ENCODE measurements at places on chromosomes 3 and 15. TPM values are rescaled to one million over a fixed set of nuclear protein-coding genes. Genes with fewer than 3 reads are reported as not detected.
A peak's percentile ranks its signal among the peaks of the same experiment; 100 is the strongest.

GRCh38 chr15:69035205-69035917 is 20.9 kb downstream of the NOX5 start:
- H3K36me3 ChIP-seq = no peaks in the 10 kb centered on the region
- peak; percentile 26 for DNase-seq
- H3K4me1 ChIP-seq = peaks cover 6% of the 10 kb centered on the region
- no peak overlapping the region for H3K4me3 ChIP-seq
- H3K27me3 ChIP-seq = peaks cover 22% of the 10 kb centered on the region

- H3K27me3 ChIP-seq = no peaks in the 10 kb centered on the region
- peaks cover 33% of the 10 kb centered on the region for H3K4me1 ChIP-seq
- H3K27ac ChIP-seq = peak within 1 kb of the TSS; percentile 98
Measured at GRCh38 chr15:78872155-78872971, at the start of gene MORF4L1. Gene MORF4L1 (plus strand): TSS chr15:78872890. CDS start chr15:78873018, 128 bp downstream.

- DNase-seq = no peak
- no peaks in the 10 kb centered on the region for H3K4me1 ChIP-seq
- H3K36me3 ChIP-seq = no peaks in the 10 kb centered on the region
- no peak overlapping the region for H3K27ac ChIP-seq
- no peaks in the 10 kb centered on the region for H3K27me3 ChIP-seq
- no peak overlapping the region for H3K4me3 ChIP-seq
Measured at GRCh38 chr3:9225268-9225667, 24.2 kb downstream of the SRGAP3 start.

DNA sequence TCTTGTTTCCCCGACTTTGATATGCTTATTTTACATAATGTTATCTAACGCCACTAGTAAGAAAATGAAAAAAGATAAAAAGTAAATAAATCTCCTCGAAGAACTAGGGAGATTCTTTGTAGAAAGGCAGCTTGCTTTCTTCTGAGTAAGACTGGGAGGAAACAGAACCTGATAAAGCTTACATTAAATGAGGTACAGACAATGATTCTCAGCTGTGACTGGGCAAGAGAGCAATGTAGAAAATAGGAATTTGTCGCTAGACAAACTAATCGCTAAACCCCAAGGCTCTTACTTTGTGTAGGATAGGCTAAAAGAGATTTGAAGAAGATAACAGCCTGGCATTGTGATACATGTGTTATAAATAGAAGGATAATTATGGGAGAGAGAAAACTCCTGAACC is 919.0 kb upstream of the ALCAM start:
- no peaks in the 10 kb centered on the region for H3K36me3 ChIP-seq
- H3K4me1 ChIP-seq = no peaks in the 10 kb centered on the region
- no peak overlapping the region for H3K4me3 ChIP-seq
- no peak overlapping the region for H3K27ac ChIP-seq
- DNase-seq = no peak

DNA sequence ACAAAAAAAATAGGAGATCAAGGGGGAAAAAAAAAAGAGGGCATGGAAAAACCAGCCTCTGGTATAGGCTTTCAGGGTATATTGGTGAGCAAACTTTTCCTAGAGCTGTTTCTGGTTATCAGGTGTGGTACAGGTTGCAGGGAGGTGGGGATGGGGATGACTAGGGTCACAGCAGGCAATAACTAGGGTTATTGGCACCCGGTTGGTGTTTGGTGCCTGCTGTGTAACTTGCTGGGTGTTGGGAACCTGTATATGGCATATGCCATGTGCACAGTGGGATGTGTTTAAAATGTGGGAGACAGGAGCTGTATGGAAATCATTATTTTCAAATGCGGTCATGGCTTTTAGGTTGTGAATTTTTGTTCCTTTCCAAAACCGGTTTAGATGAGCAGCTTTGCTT is 119.2 kb downstream of the PTPRG start:
- no peak overlapping the region for H3K27ac ChIP-seq
- DNase-seq = no peak
- H3K4me1 ChIP-seq = peaks cover 20% of the 10 kb centered on the region
- no peaks in the 10 kb centered on the region for H3K36me3 ChIP-seq
- no peak overlapping the region for H3K4me3 ChIP-seq
- H3K27me3 ChIP-seq = no peaks in the 10 kb centered on the region

DNA sequence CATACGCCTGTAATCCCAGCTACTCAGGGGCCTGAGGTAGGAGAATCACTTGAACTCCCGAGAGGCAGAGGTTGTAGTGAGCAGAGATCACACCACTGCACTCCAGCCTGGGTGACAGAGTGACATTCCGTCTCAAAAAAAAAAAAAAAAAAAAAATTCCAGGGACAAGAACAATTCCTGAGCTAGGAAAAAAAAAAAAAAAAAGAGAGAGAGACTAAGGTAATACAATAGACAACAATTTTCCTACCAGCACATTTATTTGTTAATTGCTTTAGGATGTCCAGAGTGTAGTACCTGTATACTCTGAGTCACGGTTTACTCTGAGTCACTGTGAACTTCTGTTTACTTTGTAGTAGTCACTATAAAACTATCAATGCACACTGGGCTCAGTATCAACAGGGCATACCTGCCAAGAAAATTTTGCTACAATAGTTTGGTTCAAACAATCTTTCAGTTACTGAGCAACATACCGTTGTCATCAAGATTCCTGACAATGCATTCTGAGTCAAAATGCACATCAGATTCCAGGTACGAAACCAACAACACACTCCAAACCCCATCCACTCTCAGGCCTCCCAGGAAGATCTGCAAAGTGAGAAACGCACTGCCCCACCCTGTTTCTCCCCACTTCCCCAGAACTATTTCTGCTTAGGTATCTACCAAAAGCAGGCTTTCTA is 28.3 kb downstream of the IGF2BP2 start:
- peak overlapping the region; percentile 50 for H3K27ac ChIP-seq
- peak; percentile 23 for DNase-seq
- H3K4me3 ChIP-seq = no peak overlapping the region
- H3K4me1 ChIP-seq = peaks cover 17% of the 10 kb centered on the region

GRCh38 chr15:64092075-64092820 is 1.4 kb downstream of the CIAO2A start:
- H3K27me3 ChIP-seq = no peaks in the 10 kb centered on the region
- no peaks in the 10 kb centered on the region for H3K36me3 ChIP-seq
- H3K4me3 ChIP-seq = peak overlapping the region; percentile 61
- peaks cover 19% of the 10 kb centered on the region for H3K4me1 ChIP-seq

GRCh38 chr3:71376911-71377310 is 206.6 kb downstream of the FOXP1 start:
- H3K4me1 ChIP-seq = no peaks in the 10 kb centered on the region
- H3K4me3 ChIP-seq = no peak overlapping the region
- DNase-seq = no peak
- H3K27me3 ChIP-seq = no peaks in the 10 kb centered on the region

GRCh38 chr3:1583044-1583443 is 490.2 kb downstream of the CNTN6 start:
- H3K4me3 ChIP-seq = no peak overlapping the region
- H3K4me1 ChIP-seq = no peaks in the 10 kb centered on the region
- H3K27ac ChIP-seq = no peak overlapping the region
- no peaks in the 10 kb centered on the region for H3K27me3 ChIP-seq
- H3K36me3 ChIP-seq = no peaks in the 10 kb centered on the region

ADAMTS17 gene
- total RNA-seq = 6.0 TPM

DNAJA4 gene
- total RNA-seq = 34.9 TPM
